Effector CD8-positive, alpha-beta T cell (primary cell): ENCODE measurements at places on chromosomes 4 and X.

- DNase-seq: no peak
These were observed 6.0 kb upstream of the EFNB1 start for GRCh38 chrX:68822641-68823410.

- no peak for DNase-seq
These were observed 36.3 kb downstream of the OPHN1 start for GRCh38 chrX:68396953-68397352.

- DNase-seq: no peak
These were observed 8.6 kb downstream of the GALNT7 start for GRCh38 chr4:173177232-173177631.

DNA sequence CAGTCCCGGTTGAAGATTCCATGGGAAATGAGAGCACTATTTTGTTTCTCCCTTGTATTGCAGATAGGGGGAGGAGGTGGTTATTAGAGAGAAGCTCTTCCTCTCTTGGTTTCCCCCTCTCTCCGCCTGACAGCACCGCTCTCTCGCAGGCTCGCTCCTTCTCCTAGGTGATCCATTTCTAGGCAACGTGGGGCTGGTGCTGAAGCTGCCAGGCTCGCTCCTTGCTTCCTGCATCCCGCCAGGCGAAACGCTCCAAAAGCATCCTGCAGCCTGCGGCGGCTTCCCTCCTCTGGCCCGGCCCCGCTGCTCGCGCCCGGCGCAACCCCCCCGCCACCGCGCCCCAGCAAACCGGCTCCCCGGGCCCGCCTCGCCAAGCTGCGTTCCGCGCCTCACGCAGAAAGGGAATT, at the start of gene GRID2:
TSS of gene GRID2 (plus strand) at position 346 of the 407 bp plus-strand sequence.
- DNase-seq: no peak

- no peak for DNase-seq
These were observed 53.4 kb downstream of the FHDC1 start for GRCh38 chr4:152989554-152989970.
